AG04450 (cell line): ENCODE measurements at places on chromosomes 2 and 18. TPM values are rescaled to one million over a fixed set of nuclear protein-coding genes. Genes with fewer than 3 reads are reported as not detected.

The FAP gene
- 300 and 374 TPM in 2 replicates for polyA plus RNA-seq

The UGT1A10 gene
- not detected in 2 replicates for polyA plus RNA-seq

The PARD3B gene
- 8.5 and 9.2 TPM in 2 replicates for polyA plus RNA-seq

The CRYGC gene
- not detected in 2 replicates for polyA plus RNA-seq

The REEP1 gene
- polyA plus RNA-seq: 0.07 and 0.10 TPM in 2 replicates

The EN1 gene
- not detected in 2 replicates for polyA plus RNA-seq

GRCh38 chr18:49926106-49926745, 112.9 kb upstream of the ACAA2 start:
- DNase-seq: no peak

- no peak for DNase-seq
Observed at GRCh38 chr18:22566703-22567420, 149.1 kb upstream of the CTAGE1 start.

GRCh38 chr18:63894106-63894772, 6.7 kb downstream of the SERPINB2 start:
- no peak for DNase-seq

DNA sequence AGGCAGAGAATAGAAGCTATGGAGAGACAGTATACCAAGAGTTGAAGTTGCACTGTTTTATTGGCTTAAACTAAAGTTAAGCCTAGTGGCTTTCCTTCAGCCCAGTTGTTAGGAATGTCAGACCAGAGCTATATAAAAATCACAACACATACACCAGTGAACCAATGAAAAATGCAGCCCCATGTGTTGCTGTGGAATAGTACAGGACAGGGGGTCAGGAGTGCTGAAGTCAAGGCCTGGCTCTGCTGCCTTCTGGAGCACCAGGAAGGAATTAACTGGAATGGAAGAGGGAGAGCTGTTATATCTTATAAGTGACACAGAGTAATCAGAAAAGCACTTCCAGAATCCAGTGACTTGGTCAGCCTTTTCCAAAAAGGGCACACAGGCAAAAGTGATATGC, 58.9 kb downstream of the OSR1 start:
- DNase-seq: no peak

- DNase-seq: no peak
Observed at GRCh38 chr2:123144082-123144481, 881.0 kb upstream of the CNTNAP5 start.

GRCh38 chr2:95077530-95077825, 44.1 kb downstream of the MRPS5 start:
- no peak for DNase-seq

DNA sequence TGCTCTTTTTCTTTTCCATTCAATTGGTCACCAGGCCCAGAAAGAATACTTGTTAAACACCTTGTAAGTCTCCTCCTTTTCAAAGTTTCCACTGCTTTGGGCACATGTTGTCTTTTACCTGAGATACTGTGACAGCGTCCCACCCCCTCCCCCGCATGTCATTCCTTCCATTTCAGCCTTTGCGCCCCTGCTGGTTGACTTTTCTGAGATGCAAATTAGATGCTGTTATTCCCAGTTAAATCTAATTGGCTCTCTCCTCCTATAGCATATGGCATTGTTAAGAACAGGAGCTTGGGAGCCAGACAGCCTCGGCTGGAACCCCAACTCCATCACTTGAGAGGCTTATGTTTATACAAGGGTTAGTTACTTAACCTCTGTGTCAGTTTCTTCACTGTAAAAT, 80.3 kb upstream of the GAREM1 start:
- no peak for DNase-seq

- no peak for DNase-seq
Observed at GRCh38 chr2:8065191-8065590, 616.7 kb upstream of the ID2 start.

GRCh38 chr18:64399566-64399965, 250.7 kb upstream of the LINC00305 start:
- no peak for DNase-seq

GRCh38 chr2:178498137-178498536, 17.9 kb downstream of the PLEKHA3 start:
- DNase-seq: no peak

DNA sequence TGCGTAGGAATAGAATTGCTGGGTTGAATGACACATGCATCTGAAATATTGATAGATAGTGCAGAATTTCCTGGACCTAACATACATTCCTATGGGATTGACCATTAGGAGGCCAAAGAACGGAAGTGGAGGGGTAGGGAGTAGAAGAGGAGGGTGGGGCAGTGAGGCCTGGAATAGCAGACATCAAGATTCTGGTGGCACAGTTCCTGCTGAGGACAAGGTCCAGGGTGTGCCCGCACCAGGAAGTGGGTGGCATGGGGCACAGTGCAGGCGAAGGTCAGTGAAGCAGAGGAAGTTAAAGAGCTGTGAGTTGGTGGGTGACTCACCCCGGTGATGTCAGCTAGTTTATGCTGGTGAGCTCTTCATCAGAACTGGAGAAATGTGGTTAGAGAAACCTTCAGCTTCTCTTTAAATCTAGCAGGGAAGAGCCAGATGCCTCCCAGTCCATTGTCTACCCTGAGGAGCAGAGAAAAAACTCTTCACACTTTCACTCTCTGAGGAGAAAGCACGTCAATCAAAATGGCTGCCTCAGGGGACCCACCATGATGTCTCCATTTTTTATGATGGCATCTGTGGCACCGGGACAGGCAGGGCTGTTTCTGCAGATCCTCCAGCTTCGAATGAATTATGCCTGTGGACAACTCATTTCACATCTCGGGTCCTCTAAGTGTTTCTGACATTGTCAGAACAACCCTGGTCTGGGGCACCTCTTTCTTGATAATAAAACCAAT, 55.9 kb upstream of the CTLA4 start:
- DNase-seq: peak; percentile 63

GRCh38 chr2:107607054-107607453, 219.6 kb upstream of the RGPD4 start:
- no peak for DNase-seq

GRCh38 chr2:71749671-71750101, 296.3 kb downstream of the DYSF start:
- DNase-seq: no peak

DNA sequence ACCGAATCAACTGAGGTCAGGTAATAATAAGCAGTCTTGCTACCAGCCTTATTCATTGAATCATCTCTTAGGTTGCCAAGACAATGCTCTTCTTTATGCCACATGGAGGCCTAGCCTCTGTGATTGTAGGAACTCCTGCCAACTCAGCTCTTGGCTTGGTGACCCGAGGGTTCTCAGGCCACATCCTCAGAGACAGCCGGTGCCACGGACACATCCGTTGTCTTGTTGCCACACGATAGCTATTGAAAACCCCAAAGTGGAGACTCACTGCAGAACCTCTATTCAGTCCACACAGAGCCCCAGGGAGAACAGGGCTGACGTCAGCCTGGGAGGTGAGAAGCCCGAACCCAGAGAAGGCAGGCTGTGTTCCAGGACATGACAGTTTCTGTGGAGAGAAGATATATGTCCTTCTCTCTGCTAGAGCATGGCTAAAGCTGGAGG, 53.5 kb upstream of the TGFA start:
- no peak for DNase-seq
